ENCODE measurements at places on chromosomes 6 and 20. TPM values are rescaled to one million over a fixed set of nuclear protein-coding genes. Genes with fewer than 3 reads are reported as not detected.

DNA sequence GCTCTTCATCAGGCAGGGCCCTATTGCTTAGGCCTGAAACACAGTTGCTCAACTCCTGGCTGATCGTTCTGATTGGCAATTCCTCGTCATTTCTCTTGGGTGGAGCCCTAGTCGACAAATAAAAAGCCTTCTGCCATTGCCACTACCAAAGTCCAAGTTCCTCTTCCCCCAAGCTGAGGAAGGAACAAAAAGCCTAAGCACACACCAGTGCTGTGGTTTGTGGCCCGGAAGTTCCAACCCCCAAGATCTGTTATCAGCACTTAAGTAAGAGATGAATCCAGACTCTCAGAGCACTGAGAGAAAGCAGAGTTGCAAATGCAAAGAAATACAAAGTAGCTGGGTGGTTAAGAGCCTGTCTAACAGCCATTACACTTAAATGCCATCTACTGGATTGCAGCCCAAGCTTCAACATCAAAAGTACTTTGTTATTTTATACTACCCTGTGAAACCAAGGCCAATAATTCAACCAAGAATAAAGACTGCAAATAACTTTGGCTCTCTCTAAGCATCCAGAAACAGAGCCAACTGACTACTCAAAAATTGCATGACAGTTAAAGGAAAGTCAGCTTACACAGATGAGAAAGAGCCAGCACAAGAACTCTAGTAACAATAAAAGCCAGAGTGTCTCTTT lies 1024.0 kb downstream of the GRIK2 start:
- DNase-seq = no peak

GRCh38 chr6:150899231-150899630 lies 33.7 kb downstream of the MTHFD1L start:
- DNase-seq = peak; percentile 65

The GHRH gene
- total RNA-seq = not detected

The ZSCAN16 gene
- total RNA-seq = 5.9 TPM

The PHF20 gene
- total RNA-seq = 40.1 TPM

The MOCS3 gene
- 9.2 TPM for total RNA-seq

GRCh38 chr6:75882734-75883133 lies 133.7 kb downstream of the MYO6 start:
- DNase-seq = peak; percentile 59

GRCh38 chr20:47356526-47357295 lies at the start of gene ZMYND8:
TSS of gene ZMYND8 (minus strand) at chr20:47356699. CDS start at chr20:47356670, 29 bp downstream.
- DNase-seq = peak; percentile 94

DNA sequence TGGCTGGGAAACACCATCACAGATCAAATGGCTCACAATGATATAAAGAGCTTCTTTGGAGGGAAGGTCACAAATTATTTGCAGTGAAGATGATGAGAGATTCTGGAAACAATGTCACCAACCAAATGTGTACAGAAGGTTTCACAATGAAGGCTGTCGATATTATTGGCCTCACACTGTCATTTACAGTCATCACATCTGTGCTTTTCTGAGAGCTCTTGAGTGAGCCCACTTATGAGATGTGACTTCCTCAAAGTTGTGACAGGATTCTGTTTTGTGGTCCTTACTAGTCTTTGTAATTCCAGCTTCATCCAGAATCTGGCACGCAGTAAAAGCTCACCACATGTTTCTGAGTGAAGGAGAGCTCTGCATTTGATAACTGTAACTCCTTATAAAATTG lies 133.6 kb downstream of the LMBRD1 start:
- no peak for DNase-seq

DNA sequence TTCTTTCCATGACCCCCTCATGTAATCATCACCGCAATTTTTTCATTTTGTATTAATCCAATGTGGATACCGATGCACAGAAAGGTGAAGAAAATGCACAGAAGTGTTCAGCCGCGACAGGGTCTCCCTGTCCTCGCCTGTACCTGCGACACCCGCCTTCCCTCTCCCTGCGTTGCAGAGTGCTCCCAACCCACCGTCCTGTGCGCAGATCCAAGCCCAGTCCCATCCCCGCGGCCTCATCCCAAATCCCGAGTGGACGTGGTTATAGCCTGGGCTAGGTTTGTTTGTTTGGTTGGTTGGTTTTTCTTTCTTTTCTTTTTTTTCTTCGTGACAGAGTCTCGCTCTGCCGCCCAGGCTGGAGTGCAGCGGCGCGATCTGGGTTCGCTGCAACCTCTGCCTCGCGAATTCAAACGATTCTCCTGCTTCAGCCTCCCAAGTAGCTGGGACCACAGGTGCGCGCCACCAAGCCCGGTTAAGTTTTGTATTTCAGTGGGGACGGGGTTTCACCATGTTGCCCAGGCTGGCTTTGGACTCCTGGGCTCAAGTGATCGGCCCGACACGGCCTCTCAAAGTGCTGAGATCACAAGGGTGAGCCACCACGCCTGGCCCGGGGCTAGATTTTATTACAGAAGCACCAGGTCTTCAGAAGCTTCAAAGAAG lies 536 bp upstream of the RAET1G start:
- no peak for DNase-seq

GRCh38 chr6:80316686-80317231 lies 210.3 kb downstream of the BCKDHB start:
- no peak for DNase-seq

DNA sequence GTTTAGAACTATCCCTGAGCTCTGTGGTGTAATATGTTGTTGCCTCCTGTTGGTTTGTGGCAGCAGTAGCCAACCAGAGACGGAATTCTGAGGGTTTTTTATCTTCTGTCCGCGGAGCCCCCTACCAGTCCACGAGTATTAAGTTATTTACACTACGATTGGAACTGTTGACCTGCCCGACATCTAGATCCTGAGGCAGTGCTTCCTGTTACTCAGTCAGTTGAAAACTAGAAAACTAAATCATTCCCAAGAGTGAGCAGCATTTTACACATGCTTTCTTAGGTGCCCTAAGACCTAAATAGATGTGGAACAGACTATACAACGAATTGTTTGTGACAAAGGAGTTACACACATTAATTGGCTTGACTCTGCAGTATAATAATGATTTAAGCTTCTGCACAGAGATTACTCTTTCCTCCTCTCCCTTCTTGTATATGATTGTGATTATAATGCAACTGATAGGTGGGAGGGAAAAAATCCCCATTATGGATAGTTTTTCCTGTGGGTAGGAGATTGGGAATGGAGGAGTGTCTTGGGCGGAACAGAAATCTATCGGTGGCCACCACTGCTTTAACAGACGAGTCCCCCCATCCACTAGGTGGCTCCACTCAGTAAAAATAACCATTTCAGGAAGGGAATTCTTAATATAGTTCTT lies 1.7 kb downstream of the LOC128125822 start:
- peak; percentile 58 for DNase-seq

DNA sequence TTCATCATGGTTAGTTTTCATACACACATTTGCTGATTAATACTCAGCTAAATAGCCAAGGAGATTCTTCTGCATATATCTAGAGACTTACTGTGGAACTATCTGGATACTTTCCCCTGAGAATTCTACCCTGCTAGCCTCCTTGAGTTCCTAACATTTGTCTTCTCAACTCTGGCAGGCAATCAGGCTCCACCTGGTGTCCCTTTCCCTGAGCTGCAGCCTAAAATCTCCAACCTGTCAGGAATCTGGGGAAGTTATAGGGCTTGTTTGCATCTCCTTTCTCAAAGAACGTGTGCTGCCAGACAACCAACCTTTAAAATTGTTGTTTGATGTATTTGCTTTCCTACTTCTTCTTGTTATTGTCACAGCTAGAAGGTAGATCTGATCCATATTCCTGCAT lies 73.4 kb downstream of the FUT9 start:
- no peak for DNase-seq

DNA sequence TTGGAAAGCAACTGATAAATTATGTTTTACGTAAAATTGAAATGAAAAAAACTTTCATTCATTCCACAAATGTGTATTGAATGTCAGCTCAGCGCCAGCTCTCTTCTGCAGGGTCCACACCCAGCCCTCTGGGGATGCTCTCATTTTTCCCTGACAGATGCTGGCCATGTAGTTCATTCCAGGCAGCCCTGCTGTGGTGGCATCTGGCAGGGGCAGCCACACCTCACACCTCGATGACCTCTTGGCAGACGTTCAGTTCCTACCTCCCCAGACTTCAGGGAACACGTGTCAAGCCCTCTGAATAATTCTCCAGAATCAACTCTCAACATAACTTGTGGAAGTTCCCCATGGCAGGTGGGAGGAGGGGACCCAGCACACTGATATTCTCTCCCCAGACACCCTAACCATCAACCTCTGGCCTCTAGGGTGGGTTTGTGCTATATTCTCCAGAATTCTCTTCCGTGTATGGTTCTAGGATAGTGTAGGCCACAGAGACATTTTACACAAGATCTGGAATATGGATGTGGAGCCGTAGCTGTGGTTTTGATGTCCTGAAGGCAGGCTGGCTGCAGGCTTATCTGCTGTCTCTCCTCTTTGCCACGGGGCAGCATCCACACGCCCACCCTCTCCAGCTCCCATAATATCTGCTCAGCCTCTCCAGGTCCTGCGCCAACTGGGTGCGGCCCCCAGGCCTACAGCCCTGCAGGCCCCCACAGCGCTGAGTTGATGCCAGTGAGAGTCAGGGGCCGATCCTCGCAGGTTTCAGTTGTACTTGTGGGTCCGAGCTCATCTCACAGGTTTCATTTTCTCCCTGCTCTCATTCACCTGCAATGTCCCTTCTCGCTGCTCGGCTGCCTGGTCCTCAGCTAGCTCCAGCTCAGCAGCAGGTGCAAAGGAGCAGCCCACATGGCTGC lies 175.8 kb upstream of the ARID1B start:
- DNase-seq = no peak

DNA sequence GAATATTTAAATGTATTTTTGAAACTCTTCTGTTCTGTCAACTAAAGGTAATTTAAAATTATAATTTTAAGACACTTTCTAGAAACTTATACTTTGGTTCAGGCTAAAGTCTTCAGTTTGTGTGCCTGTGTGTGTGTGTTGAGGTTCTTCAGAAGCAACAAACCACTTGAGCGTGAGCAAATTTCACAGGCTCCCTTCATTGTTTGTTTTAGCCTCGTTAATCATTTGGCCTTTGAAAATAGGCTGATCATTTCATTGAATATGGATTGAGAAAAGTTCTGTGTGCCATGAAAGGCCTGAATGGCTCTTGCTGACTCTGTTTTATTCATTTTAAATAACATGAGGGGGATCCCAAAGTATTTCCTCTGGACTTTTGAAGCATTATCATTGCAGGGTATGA lies 420.1 kb downstream of the CDKAL1 start:
- no peak for DNase-seq

DNA sequence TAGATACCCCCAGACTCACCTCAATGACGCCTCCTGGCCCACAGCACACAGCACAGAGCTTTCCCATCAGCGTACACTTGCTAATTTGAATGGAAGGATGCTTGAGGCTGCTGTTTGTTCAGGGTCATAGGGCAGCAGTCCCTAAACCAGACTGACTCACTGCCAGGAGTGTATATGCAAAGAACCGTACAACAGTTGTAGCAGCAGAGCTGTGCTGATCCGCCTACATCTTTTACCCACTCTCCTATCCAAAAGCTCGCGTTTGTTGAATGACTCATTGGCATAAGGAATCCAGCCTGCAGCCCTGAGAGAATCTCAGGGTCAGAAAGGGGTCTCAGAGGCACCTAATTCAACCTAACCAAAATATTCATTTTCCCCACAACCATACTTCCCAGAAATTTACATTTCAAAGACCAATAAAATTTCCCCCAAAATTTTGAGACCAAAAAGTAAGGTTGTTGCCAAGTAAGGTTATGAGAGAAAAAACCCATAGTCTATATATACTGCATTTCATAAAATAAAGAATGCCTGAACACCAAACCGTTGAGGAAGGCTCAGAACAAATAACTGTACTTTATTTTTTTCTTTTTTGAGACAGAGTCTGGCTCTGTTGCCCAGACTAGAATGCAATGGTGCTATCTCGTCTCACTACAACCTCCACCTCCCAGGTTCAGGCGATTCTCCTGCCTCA lies 35.3 kb upstream of the CCND3 start:
- DNase-seq = peak; percentile 64

The NT5E gene
- total RNA-seq = 257 TPM

- DNase-seq = peak; percentile 78
These were observed 1.5 kb downstream of the VARS2 start for GRCh38 chr6:30915591-30915946.

- DNase-seq = no peak
These were observed 14.6 kb upstream of the FRMD1 start for GRCh38 chr6:168093634-168094033.

The ADGRB3 gene
- total RNA-seq = 0.77 TPM

DNA sequence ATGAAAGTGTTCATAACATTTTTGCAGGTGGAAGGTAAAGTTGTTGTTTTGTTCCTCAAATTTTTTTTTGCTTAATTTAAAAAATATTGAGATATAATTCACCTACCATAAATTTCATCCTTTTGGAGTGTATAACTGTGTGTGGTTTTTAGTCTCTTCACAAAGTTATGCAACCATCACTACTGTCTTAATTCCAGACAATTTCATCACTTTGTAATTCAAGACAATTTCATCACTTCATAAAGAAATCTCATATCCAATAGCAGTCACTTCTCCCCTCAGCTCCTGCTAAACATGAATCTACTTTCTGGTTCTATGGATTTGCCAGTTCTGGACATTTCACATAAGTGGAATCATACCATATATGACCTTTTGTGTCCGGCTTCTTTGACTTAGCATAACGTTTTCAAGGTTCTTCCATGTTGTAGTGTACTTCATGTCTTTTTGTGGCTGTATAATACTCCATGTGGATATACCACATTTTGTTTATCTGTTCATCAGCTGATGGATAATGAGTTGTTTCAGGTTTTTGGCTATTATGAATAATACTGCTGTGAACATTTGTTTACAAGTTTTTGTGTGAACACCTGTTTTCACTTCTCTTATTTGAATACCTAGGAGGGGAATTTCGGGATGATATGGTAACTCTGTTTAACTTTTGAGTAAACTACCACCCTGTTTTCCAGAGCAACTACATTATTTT lies 18.8 kb downstream of the ZFAND3 start:
- DNase-seq = peak; percentile 65

The ATAT1 gene
- 3.9 TPM for total RNA-seq

The TFAP2B gene
- total RNA-seq = not detected

- DNase-seq = peak; percentile 80
These were observed 103.1 kb downstream of the EPB41L2 start for GRCh38 chr6:130959951-130960350.

Measured in fibroblast of lung (primary cell).